Endothelial cell (in vitro differentiated cells): ENCODE measurements at places on chromosomes 6 and 20.
A peak's percentile ranks its signal among the peaks of the same experiment; 100 is the strongest.

- no peak for DNase-seq
Measured at GRCh38 chr6:46961232-46961631, 39.5 kb upstream of the ADGRF5 start.

DNA sequence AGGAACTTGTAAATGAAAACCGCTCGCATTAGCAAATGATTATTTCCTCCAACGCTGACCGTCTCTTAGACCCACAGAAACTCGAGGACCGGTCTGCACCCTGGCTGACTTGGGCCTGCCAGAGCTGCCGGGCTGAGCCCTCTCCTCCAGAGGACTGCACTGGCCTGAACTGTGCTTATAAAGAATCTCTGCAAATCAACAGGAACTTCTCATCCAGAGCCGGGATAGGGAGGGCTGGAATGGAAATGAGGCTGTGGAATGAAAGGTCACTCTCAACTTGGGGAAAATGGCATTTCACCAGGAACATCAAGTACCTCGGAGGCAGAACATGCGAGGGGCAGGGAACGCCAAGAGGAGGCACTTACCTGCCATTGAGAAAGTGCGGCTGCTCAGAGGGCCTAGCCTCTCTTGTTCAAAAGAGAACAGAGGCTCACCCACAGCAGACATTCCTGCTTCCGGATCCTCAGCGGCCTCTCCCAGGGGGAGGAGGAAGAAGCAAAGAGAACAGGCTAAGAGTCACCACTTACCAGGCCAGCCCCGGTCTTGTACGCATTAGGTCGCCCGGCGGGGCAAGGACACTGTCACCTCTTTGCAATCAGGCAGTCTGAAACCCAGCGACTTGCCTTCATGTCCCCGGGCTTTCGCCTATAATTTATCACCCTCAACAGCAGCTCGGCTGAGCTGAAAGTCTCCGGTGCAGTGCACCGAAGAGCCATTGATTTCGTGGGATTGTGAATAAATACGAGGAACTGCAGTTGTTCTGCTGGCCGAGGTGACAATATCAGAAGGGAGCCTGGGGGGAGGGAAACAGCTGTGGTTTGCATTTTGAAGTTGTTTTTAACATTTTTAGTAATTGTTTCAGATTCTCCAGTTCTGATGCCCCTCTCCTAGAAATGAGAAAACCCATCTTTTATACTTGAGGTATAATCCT is 37.6 kb downstream of the ZMYND8 start:
- peak; percentile 46 for DNase-seq

GRCh38 chr20:60254901-60255411 is 296.7 kb downstream of the CDH26 start:
- no peak for DNase-seq

- DNase-seq, result no peak
Measured at GRCh38 chr6:3393836-3394202, 63.0 kb downstream of the SLC22A23 start.

- no peak for DNase-seq
Measured at GRCh38 chr20:54227241-54227640, 19.4 kb downstream of the PFDN4 start.

- DNase-seq, result no peak
Measured at GRCh38 chr20:63136296-63136695, 79.6 kb downstream of the YTHDF1 start.

GRCh38 chr20:53657732-53658131 is 64.1 kb upstream of the ZNF217 start:
- no peak for DNase-seq

DNA sequence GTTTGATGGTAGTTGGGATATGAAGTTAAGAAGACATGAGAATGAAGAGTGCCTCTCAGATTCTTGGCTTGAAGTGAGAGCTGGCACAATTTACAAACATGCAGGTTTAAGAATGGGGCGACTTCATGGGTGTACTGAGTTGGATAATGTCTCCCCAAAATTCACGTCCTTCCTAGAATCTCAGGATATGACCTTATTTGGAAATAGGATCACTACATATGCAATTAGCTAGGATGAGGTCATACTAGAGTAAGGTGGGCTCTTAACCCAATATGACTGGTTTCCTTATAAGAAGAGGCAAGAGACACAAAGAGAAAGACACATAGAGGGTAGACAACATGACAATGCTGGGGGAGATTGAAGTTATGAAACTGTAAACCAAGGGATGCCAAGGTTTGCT is 5.2 kb downstream of the PKIB start:
- no peak for DNase-seq

DNA sequence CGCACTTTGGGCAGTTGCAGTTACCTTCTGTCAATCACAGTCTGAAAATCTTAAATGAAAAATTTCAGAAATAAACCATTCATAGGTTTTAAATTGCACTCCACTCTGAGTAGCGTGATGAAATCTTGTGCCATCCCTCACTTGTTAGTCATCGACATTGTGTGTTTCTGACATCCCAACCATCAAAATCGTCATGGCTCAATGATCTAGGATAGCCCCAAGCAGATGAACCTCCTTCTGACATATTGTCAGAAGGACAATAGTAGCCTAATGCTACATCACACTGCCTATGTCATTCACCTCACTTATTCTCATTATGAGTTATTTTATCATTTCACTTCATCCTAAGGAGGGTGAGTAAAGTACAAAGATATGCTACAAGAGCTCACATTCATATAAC is 284.8 kb downstream of the PTPRK start:
- no peak for DNase-seq
